ENCODE measurements at places on chromosomes 2 and 18.

GRCh38 chr2:10019602-10020400 is 23.5 kb upstream of the KLF11 start:
- no peak for DNase-seq

DNA sequence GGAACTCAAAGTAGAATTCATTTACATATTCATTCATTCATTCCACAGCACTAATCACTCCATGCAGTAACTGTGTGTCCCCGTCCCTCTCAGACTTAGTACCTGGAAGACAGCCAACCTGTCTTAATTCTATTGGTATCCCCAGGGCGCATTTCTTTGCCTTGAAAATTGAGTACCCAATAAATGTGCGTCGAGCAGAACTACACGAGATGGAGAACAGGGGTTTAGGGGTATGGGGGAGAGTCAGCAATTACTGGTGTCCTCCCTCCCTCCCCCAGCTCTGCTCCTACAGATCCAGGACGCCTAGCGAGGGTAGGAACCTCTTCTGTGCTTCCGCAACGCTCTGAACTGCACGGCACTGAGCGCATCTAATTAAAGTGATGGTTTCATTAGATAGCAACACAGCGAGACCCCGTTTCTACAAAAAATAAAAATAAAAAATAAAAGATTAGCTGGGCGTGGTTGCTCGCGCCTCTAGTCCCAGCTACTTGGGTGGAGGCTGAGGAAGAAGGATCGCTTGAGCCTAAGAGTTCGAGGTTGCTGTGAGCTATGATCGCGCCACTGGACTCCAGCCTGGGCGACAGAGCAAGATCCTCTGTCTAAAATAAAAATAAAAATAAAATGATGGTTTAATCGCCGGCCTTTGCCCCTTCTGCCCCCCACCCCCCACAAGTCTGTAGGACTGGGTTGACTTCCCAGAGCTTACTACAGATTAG is 614 bp upstream of the FKBP1B start:
- no peak for DNase-seq

- DNase-seq = peak; percentile 36
Observed at GRCh38 chr2:119158563-119159347, at the start of gene C1QL2. C1QL2 (minus strand) TSS chr2:119158751; CDS start chr2:119158269, 482 bp downstream.

- peak; percentile 4 for DNase-seq
Observed at GRCh38 chr2:48070415-48070814, 164.1 kb upstream of the FBXO11 start.

- no peak for DNase-seq
Observed at GRCh38 chr2:117851969-117852368, 37.5 kb downstream of the DDX18 start.

DNA sequence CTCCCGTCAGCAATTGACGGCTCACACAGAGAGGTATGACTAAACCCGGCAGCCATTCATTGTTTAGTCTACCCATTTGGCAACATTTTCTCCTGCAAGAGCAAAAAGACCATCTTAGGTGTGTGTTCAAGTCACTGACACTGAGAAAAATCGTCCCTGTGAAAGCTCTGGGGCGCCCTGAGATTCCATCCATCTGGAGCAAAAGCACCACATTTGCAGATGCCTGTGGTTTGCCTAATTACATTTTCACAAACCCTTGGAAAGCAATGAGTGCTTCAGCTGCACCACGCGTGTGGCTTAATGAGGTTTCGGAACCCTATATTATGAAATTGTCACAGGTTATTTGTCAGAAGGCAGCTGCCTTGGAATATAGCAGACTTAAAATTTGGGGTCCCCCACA is 110.7 kb upstream of the PTPRM start:
- DNase-seq = no peak

- DNase-seq = no peak
Observed at GRCh38 chr2:157336137-157337010, 10.8 kb upstream of the ERMN start.

- DNase-seq = no peak
Observed at GRCh38 chr18:34802959-34803358, 92.9 kb downstream of the DTNA start.

- no peak for DNase-seq
Observed at GRCh38 chr18:52452427-52452826, 112.4 kb downstream of the DCC start.

DNA sequence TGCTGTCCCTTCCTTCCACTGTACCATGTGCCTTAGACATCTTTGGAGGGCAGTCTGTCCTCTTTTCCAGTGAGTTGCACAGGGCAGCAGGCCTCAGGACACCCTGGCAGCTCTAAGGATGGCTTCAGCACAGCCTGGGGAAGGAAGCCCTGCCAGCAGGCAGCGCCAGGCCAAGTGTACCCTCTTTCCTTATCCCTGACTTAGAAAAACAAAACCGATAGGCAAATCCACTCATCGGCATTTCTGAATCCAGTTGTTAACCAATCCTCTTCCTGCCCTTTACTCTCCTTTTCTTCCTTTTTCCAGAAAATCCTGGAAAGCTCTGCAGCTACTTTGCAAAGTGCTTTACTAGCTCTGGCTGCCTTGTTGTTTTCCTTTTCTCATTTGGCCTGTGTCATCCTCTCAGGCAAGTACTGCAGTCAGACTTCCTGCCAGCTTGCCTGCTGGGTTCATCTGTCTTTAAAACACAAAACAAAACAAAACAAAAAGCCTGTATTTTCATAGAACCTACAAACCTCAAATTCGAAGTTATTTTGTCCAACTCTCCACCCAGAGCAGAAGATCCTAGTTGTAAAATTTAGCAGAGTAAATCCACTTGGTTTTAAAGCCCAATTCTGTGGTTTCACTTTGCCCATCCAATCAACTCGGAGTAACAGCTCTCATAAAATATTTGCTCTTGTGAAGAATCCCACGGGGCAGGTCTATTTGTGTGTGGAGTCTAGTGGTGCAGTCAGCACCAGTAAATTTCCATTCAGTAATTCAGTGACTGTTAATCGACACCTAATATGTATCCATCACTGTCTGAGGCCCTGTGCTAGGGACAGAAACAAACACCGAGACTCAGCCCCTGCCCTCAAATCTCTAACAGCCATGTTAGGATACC is 45.2 kb downstream of the PCBP1 start:
- no peak for DNase-seq

DNA sequence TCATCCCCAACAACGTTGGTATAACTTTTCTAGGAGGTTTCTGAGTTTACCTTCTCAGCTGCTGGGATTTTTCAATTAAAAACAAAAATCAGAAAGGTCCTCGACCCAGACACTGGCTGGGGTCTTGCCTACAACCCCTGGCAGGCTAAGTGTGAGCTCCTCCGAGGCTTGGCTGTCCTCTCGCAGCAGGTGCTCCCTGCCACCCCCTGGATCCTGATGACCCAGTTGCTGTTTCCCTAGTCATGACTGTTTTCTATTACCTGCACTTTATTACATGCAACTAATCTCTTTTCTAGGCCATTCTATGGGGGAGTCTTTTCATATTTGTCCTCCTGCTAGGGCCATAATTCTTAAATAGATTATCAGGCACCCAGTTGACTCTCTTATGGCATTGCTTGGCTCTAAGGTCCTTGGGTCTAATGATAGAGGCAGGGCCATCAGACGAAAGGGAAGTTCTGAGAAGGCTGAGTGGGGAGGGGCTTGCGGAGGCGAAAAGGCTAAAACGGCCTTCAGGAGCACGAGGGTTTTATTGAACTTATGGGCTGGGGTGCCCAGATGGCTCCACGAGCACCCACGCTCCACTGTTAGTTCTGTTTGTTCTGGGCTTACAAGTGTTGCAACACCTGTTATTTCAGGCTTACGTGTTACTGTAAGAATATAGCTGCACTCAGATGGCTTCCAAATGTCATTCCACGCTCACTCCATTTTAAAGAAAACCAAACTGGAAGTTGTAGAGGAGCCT is 166.0 kb downstream of the NCK2 start:
- no peak for DNase-seq

DNA sequence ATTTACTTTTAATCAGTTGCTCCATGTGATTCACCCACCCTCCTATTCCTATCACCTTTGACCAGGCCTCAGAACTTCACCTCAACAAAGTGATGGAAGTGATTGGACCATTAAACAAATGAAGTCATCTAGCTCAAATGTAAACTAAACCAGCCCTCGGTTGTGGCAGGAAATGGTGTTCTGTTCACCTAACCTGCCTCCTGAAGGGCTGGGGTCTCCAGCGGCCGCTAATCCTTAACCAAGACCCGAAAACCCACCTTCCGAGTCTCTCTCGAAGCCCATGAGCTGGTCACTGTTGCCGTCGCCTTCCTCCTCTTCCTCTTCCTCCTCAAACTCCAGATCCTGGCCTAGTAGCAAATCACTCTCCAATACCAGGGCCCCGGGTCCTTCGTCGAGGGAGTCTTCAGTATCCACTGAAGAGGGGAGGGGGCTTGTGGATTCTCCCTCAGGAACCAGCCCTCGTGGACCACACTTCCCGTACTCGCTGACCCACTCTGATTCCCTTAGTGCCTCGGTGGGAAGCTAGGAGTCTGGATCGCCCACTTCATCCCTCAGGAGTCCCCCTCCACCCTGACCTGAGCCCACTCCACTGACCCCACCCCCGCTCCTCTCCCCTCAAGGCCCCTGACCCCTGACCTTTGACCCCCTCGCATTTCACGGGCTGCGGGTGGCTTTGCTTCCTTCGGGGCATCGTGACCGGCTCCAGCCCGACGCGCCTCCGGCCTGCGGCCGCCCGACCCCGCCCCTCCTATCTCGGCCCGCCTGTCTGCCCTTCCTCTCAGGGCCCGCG is 503 bp downstream of the ZNF513 start:
- peak; percentile 78 for DNase-seq

DNA sequence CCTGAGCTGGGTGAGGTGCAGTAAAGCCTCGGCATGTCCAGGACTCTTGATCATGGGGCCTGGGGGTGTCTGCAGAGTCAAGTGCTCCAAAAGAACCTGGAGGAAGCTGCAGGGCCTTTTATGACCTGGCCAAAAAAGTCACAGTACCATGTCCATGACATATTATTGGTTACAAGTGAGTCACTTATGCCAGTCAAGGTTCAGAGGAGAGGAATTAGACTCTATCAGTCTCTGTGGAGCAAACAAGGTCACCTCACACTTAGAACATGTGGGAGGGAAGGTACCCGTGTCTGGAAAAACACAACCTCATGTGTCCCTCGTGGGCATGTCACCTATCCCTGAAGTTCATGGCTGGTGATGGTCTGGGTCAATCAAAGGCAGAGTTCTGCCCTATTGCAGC is 465.7 kb downstream of the FBXO15 start:
- DNase-seq = no peak

DNA sequence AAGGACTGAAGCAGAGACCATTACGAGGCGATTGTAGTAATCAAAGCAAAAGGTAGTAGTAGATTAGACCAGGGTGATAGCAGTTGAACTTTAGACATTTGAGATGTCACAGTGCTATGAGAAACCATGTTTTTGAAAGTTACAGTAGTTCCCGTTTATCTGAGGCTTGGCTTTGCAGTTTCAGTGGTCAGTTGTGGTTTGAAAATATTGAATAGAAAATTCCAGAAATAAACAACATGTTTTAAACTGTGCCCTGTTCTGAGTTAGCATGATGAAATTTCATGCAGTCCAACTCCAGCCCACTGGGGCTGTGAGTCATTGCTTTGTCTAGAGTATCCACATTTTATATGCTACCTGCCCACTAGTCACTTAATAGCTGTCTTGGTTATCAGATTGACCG is 47.5 kb downstream of the ZNF638 start:
- no peak for DNase-seq

- no peak for DNase-seq
Observed at GRCh38 chr2:224843141-224843540, 127.0 kb upstream of the CCDC195 start.

DNA sequence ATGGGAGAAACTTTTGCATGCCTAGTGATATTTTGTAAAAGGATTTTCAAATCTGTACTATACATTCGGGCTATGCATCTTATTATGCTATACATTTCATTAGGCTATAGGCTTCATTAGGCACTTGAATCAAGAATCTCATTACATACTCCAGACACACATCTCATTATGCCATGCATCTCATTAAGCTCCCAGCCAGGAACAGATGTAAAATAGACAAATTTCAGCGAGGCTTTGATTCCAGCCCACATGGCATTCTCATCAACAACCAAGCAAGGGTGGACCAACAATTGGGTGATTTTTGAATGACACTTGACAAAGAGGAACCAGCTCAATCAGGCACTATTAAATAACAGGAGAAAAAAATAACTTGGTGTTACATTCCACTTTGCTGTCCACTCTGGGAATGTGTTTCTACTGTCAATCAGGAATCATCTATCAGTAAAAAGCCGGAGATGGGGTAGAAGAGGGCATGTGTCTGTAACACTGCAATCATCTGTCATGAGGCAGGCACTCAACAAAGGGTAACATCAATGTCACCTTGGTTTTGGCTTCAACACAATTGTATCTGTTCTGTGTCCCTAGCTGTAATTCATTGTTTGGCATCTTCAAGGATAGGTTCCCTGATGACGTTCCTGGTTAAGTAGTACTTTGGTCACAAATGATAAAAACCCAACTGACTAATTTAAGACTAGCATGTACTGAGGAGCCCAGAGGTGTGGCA is 498.6 kb downstream of the EPHA4 start:
- DNase-seq = no peak

GRCh38 chr18:75625966-75626365 is 198.5 kb upstream of the SMIM21 start:
- DNase-seq = no peak

GRCh38 chr2:37740164-37740739 is 68.8 kb upstream of the CDC42EP3 start:
- no peak for DNase-seq

- DNase-seq = no peak
Observed at GRCh38 chr2:156064540-156064939, 268.0 kb downstream of the NR4A2 start.

- no peak for DNase-seq
Observed at GRCh38 chr2:25373269-25373981, 31.7 kb upstream of the DNMT3A start.

GRCh38 chr2:100894105-100894795 is 74.3 kb downstream of the NPAS2 start:
- no peak for DNase-seq

GRCh38 chr2:217995731-217996231 is 7.0 kb downstream of the TNS1 start:
- DNase-seq = no peak

DNA sequence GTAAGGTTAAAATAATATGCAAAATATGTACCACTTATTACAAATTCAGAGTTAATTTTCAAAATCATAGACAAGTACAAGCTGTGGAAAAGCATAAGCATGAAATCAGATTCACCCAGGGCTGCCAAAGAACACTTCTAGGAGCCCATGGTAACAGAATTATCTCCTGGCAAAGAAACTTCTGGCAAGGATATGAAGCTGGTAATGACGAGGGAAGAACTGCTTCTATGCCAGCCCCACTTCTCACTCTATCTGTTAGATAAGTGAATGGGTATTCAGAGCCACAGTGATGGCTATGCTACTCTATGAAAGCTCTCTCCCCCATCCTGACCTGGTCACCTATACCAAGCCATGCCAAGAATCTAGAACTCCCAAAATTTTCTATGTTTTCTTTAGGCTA is 36.9 kb upstream of the PDE1A start:
- no peak for DNase-seq

Data from frontal cortex (tissue), 4 donors.